ENCODE measurements at places on chromosomes 2 and 18. TPM values are rescaled to one million over a fixed set of nuclear protein-coding genes. Genes with fewer than 3 reads are reported as not detected.

The ACVR1 gene
- 21.2 TPM for total RNA-seq

The ATP6V1C2 gene
- total RNA-seq: not detected

The FBXO15 gene
- total RNA-seq: not detected

The NFATC1 gene
- 4.5 TPM for total RNA-seq

The ESPNL gene
- total RNA-seq: not detected

The ADAM17 gene
- total RNA-seq: 50.5 TPM

The MEP1B gene
- total RNA-seq: not detected

The ACADL gene
- not detected for total RNA-seq

The INO80D gene
- 8.7 TPM for total RNA-seq

The ERMN gene
- total RNA-seq: not detected

The XIRP2 gene
- not detected for total RNA-seq
